Ascending aorta (tissue), 2 donors: ENCODE measurements at places on chromosomes 16 and 17.

DNA sequence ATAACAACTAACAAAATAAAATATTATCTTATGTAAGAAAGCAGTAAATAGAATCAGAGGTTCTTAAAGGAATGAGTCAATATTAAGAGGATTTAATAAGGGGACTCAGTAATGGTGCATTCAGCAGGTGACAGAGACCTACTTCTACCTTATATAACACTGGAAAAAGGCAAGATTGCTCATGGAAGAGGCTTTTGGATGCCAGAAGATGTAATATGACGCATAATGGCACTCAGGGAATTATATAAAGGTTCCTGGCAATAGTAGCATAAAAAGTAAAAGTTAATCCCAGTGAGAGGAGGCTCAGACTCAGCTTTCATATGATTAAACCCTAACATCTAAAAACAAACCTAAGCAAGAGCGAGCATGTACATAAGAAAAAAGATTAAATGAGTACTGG is 136.0 kb upstream of the NACA2 start:
- no peak for DNase-seq

DNA sequence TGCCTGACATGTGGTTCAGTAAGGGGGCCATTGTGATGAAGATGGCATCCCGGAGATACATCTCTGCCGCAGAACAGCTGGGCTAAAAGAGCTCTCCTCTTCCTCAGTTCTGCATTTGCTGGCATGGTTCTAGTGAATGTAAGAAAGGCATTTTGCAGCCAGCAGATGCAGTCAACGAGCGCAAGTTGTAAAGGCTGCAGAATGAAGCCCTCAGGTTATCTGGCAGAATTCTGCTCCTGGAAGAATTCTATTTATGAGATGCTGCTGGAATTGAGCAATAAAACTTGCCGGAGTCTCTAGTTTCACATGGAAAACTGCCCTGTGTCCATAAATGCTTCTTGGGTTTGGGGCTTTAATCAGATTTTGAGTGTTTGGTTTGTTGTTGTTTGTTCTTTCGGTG is 176.8 kb upstream of the HSBP1 start:
- DNase-seq: no peak

DNA sequence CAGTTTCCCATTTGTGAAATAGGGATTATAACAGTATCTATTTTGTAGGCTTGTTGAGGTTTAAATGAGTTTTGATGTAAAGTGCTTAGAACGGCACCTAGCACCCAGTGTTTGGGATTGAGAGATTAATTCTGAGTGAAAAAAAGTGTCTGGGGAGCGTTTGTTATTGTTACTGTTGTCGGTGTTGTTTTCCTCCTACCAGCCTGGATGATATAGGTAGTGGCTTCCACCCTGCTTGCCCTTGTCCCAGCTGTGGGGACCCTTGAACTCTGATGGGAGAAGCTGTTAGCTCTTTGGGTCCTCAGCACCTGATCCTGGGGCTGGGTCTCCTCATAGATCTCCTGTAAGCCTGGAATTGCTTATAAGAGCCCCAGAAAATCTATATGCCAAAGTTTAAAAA is 4.9 kb downstream of the FMNL1 start:
- no peak for DNase-seq

- no peak for DNase-seq
These were observed 5.5 kb downstream of the IGSF6 start for GRCh38 chr16:21646721-21647561.

DNA sequence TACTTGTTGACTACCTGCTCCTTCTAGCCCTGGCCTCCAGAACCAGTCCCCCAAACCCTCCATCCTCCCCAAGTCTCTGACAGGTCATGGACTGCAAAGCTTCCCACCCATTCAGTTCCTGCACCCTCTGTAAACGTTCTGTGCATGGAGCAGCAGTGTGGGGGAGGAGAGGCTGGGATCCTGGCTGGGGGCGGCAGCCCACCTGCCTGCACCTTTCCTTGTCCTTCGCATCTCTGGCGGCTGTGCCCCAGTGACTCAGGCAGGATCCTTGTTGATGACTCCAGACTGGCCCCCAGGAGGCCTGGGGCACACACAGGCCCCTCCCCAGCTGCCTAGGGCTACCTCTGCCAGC is 1.6 kb upstream of the PKMYT1 start:
- no peak for DNase-seq

- no peak for DNase-seq
These were observed 391.4 kb upstream of the MAF start for GRCh38 chr16:79991969-79992368.

DNA sequence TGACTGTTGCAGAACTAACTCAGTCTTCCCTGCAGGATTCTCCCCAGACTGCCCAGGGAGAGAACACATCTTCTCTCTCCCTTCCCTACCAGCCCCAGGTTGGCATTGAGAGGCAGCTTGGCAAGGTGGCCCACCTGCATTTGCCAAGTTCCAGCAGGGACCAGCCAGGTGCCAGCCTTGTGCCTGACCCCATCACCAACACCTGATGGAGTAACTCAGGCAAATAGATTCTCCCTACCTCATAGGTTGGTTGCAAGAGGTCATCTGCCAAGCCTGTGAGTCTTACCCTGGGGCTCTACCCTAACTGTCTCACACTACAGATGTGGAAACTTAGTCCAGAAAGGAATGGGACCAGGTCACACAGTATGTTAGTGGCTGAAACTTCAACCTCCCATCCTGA is 20.4 kb downstream of the BEAN1 start:
- no peak for DNase-seq

- DNase-seq: no peak
These were observed 11.5 kb upstream of the TMEM106A start for GRCh38 chr17:43200127-43200526.

DNA sequence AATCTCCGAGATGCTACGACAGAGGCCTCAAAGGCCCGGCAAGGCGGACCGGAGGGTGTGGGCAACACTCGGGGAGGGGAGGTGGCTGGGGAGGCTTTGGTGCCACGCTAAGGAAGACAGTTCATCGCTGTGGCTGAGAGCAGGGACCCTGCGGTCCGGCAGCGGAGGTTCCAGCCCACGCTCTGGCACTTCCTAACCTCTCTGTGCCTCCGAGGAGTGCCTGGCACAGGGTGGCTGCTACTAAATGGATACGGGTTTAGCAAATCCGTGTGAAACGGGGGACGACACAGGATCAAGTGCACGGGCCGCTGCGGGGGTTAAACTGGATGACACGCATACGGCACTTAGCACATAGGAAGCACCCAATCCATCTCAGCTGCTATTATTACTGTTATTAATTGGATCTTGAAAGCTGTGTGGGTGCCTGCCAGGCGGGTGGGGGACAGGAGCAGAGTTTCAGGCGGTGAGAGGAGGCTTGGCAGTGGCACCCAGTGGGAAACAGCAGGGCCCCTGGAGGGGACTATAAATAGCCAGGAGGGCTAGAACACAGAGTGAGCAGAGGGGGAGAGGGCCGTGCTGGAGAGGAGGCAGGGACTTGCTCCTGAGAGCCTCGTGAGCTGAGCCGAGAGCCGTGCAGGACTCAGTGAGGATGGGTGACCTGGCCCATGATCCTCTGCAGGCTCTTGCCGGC is 45.0 kb downstream of the ABR start:
- peak; percentile 77 for DNase-seq

DNA sequence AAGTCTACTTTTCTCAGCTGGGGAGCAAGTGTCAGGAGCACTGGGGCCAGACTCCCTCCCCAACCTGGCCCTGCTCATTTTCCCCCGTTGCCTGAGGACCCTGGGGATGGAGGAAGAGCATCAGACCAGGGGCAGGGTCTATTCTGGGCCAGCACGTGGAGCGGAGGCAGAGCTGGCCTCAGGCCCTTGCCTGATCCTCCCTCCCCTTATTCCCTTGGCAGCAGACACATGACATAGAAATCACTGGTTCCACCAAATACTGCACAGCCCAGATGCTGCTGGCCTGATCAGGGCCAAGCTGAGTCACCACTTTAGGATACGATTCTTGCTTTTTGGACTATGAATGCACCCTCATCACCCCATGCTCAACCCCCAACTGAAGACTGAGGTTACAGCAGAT is 15.8 kb upstream of the AGRP start:
- DNase-seq: no peak

GRCh38 chr16:31467151-31467773 is 4.7 kb upstream of the TGFB1I1 start:
- DNase-seq: no peak

GRCh38 chr17:50149417-50150353 is 792 bp downstream of the PPP1R9B start:
- no peak for DNase-seq
